ENCODE measurements at places on chromosomes 7 and 10.

- DNase-seq = no peak
These were observed 108.8 kb upstream of the FEZF1 start for GRCh38 chr7:122413339-122413738.

- DNase-seq = no peak
These were observed 659.5 kb upstream of the NRG3 start for GRCh38 chr10:81215498-81215897.

- no peak for DNase-seq
These were observed 11.1 kb downstream of the SYPL1 start for GRCh38 chr7:106100863-106101629.

DNA sequence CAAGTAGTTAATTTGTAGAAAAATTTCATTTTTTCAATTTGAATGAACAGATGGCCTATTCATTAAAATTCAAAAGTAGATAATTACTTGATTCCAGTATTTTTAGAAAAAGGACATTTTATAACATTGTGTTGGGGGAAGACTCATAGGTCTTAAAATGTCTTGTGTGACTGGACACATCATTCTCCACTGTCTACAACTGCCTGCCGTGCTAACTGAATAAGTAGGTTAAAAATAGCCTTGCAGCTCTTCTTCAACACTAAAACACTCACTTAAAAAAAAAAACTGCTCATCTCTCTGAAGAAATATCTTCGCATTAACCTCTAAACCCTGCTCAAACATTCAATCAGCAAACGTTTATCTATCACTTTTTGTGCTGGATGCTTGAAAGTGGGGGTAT is 253.8 kb downstream of the CSTF2T start:
- DNase-seq = no peak

- DNase-seq = no peak
These were observed 385.8 kb downstream of the ETV1 start for GRCh38 chr7:13603661-13604060.

GRCh38 chr7:102319671-102320070 is 33.0 kb downstream of the SH2B2 start:
- no peak for DNase-seq

DNA sequence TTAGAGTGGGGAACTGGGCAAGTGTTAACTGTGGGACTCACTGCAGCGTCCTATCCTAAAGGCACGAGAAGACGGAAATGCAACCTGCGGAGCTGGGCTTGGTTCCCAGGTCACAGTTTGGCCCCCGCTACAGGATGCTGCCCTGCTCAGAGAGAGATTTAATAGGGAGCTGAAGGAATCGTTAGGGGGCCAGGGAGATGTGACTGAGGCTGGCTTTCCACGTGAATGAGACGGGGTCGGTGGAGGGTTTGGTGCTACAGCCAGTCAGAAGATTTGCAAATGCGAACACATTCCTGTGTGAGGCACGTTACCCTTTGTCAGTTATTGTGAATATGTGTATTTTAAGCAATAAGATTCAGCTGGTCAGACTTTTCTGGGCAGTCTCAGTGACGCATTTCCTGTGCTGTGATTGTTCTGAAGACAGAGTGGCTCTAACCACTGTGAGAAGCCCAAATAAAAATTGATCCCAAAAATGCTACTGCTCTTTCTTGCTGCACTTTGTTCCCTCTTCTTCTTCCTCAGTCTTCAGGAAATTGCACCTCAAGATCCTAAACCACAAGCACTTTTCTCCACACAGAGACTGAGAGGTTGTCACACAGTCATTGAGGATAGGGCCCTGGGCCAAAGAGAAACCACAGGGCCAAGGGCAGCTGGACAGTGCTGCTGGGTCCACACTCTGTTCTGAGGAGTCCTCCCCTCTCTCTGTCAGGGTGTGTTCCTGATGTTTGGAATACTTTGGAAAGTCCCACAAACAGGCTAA is 21.2 kb downstream of the CYP17A1 start:
- no peak for DNase-seq

DNA sequence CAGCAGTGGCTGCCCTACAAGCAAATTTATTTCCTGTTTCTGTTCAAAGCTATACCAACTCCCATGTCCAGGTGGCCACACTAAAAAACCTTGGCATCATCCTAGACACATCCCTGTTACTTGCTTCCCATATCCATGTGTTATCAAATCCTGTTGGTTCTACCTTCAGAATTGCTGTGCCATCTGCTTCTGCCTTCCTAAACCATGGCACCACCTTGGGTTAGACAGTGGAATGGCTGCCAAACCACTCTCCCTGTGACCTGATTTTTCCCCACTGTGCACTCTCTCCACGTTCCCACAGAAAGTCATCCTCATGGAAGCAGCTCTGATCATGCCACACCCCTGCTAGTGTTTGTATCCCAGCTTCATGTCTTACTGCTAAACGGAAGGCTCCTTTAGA is 697.6 kb upstream of the GALNT17 start:
- no peak for DNase-seq

DNA sequence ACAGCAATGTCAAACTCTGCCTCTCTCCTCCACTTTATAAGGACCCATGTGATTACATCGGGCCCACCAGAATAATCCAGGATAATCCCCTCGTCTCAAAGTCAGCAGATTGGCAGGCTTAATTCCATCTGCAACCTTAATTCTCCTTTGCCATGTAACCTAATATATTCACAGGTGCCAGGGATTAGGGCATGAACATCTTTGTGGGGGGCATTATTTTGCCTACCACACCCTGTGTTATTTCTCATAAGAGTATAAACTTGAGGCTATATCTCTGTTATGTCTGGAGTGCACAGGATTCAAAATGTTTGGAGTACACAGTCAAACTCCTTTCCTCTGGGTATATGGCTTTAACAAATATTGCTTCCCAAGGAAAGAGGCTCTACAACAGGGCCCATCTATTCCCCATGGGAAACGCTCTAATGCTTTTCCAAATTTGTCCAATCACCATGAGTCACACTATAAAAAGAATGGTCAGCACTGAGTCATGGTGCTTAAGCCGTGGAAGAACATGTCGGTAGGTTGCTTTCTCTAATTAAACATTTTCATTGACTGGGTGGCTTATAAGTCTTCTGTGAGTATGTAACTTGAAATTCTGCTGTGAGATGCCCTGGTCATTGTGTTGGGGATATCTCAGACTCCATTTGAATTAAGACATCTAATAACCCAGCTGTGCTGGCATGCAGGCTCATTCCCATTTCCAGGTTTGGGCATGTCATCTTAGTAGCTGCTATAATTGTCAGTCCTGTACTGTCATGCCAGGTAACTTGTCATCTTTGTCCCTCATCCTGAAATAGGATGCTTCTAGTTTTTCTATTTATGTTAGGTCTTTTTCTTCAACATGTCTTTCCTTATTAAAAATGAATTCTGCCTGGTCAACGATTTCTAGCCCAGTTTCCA is 11.5 kb upstream of the AKR1B10 start:
- no peak for DNase-seq

DNA sequence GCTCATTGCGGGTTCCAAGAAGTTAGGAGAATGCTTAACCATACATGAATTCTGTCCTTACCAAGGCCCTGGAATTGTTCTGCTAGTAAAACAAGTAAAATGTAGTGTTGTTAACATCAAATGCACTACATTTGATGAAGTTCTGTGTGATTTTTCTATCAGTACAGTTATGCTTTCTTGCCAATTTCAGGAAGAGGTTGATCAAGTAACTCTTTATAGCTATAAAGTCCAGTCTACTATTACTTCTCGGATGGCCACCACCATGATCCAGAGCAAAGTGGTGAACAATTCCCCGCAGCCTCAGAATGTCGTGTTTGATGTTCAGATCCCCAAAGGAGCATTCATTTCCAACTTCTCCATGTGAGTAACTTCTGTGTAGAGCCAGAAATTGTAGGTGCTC is 5.7 kb downstream of the ITIH2 start:
- no peak for DNase-seq

DNA sequence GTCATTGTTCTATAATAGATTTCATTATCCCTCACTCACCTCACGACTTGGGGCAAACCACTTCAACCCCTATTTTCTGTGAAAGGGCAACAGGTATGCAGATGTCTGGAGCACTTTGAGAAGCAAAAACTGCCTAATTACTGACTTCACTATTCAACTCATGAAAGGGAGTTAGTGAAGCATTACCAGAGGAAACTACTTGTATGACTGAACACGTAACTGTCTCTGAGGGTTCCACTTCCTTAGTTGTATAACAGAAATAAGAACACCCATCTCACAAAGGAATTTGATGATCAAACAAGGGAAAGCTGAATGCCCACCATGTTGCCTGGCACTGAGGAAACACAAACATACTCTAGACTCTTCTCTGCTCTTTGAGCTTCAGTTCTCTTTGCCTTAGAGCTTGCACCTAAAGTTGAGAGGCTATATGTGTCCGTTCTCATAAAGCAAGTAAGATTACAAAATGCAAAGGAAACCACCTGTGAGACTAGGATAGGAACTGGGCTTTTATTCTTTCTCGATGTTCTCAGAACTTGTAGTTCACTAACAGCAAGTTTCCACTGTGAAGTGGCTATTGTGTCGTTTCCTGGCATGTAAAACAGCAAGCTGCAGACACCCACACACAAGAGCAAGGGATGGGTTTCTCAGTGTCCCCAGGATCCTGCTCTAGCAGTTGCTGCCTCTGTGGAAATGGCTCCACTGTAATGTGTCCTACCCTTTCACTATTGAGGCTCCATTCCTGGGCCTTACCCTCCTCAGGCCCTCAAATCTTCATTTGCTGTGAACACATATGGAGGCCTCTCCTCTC is 2.6 kb downstream of the TMEM243 start:
- peak; percentile 47 for DNase-seq

DNA sequence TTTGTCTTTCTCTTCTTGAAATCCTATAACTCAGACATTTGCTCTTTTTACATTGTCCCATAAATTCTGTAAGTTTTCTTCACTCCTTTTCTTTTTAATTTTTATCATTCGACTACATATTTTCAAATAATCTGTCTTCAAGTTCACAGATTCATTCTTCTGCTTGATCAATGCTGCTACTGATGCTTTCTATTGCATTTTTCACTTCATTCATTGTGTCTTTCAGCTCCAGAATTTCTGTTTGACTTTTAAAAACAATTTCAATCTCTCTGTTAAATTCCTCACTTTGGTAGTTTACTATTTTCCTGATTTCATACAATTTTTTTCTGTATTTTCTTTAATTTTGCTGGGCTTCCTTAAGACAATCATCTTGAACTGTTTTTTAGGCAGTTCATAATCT is 230.4 kb downstream of the HPSE2 start:
- DNase-seq = no peak

GRCh38 chr10:52940921-52941320 is 168.3 kb upstream of the MBL2 start:
- no peak for DNase-seq

GRCh38 chr10:82319074-82319473 is 444.1 kb downstream of the NRG3 start:
- DNase-seq = no peak

GRCh38 chr10:103620891-103621782 is 127.6 kb downstream of the NEURL1 start:
- DNase-seq = no peak

DNA sequence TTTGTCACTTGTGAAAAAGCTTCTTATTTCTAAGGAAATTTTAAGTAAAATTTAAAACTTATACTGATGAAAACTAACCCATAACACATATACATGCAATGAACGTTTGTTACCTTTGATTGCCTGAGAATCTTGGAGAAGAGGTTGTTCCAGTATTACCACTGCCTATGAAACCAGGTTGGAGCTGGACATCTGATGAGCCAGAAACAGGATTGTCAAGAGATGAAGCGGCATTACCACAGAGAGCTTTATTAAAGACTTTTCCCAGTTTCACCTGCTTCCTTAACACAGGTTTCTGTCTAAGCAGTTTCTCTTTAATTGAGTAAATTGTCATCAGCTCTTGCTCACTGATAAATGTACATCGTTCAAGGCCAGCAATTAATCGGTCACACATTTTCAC is 9.0 kb upstream of the KIF20B start:
- DNase-seq = no peak

GRCh38 chr7:79091661-79092060 is 361.8 kb downstream of the MAGI2 start:
- no peak for DNase-seq

DNA sequence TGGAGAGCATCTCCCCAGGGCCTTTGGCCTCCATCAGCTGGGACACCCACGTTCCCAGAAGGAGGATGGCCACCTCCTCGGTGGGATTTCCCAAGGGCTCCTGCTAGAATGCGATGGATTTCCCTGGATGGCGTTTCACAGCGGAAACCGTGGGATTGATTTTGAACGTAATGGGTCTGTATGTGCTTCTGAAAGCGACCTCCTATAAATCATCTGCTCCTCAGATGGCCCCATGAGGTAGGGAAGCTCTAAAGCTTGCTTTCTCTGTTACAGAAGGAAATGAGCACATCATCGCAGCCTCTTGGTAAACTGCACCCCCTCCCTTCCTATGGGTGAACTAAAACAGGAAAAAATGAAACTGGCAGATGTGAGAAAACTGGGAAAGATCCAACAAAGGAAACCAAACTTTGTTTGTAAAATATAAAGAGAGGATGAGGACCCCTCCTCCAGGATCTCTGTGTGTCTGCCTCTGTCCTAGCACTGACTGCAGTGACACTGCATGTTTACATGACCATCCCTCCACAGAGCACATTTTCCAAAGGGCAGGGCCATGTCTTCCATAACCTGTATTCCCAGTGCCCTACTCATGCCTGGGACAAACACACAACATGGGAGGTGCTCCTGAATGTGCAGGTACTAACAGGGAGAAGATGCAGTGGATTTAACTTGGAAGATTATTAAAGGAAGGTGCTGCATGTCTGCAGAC is 57.6 kb downstream of the LYZL1 start:
- no peak for DNase-seq

DNA sequence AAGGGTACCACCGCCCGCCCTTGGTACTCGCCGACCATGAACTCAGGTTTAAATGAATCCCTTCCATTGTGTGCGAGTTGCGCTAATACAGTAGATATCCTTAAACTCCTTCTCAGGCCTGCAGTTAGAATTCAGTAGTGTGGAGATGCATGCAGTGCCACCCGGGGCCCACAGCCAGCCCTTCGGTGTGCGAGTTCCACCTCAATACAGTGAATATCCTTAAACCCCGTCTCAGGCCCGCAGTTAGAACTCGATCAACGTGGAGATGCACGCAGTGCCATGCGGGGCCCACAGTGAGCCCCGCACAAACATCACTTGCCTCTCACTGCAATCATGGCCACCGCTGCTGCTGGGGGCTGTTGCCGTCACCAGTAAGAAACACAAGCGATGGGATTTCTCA is 261.9 kb downstream of the MAD1L1 start:
- no peak for DNase-seq

DNA sequence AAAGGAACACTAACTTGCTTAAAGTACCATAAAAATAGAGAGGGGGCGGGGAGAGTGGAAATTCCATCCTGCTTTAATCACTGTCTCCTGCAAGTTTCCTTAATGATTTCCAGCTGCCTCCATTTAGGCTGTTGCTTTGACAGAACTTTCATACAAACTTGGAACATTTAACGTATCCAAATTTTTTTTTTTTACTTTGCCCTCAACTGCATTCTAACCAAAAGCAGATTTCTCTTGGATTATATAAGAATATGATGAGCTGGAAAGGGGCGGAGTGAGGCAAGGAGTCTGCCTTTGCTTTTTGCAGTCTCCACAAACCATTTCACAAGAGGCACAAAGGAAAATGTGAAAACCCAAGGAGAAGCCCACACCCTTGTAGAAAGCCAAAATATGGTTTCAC is 46.6 kb upstream of the COL1A2 start:
- DNase-seq = no peak
